ENCODE measurements at places on chromosomes 12 and 14.

- no peak for DNase-seq
These were observed 311.4 kb downstream of the BCL11B start for GRCh38 chr14:98960617-98961013.

DNA sequence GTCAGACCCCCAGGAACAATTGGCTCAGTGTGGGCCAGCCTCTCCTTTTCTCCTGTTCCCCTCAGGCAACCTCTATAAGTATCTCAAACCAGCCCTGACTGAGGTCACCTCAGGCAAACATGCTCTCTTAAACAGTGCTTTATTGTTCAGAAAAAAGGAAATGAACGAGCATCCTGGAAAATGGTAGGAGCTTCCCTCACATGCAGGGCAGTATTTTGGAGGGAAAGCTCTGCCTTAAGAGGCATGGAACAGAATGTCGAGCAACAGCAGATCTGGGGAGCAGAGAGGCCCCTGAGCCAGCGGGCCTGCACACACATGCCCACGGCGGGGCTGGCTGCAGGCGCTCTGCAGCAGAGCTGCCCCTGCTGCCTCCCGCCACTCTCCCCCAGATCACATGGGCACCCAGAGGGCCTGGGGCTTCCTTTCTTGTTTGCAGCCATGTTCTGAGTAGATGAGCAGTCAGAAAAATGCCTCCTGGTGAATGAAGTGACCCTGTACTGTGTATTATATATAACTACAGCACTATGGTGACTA is 42.0 kb downstream of the MOK start:
- peak; percentile 54 for DNase-seq

DNA sequence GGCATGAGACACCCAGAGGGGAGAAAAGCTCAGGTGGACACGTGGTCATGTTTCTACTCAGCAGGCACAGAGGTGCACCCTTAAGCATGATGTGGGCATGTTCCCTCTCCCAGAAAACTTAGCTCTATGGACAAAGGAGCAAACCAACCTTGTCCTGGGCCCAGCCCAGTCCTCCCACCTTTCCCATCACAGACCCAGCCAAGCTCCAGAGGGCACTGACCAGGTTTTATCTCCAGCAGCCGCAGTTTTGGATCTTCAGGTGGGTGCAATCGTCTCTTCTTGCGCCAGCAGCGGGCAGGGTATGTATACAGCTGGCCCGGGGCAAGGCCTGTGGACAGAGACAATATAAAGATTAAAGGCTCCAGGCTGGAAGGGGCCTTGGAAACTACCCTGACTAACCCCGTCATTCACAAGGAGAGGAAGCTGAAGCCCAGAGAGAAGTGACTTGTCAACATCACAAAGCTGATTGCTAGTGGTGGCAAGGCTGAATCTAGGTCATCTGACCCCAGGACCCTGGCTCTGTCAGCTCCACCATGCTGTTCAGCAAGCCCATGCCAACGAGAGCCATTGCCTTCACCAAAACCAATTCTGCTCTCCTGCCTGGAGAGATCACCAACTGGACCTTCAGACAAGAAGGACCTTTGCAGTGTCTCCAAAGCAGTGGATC is 140.7 kb downstream of the DPF3 start:
- no peak for DNase-seq

- peak; percentile 69 for DNase-seq
These were observed 373.6 kb downstream of the EMP1 start for GRCh38 chr12:13570005-13570694.

DNA sequence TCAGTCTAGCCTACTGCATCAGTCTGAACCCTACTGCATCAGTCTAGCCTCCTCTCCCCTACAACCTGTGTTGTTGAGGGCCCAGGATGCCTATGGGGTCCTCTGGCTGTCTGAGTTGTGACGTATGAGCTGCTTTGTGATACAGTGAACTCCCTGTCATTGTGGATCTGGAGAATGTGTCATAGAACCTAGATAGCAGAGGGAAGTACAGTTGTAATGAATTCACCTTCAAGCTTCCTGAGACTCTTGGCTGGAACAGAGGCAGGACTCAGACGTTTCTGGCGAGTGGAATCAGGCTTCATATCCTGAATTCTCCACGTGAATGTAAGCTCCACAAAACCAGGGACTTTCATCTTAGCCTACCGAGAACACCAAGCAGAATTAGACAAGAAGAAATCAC is 17.0 kb downstream of the TBK1 start:
- no peak for DNase-seq

DNA sequence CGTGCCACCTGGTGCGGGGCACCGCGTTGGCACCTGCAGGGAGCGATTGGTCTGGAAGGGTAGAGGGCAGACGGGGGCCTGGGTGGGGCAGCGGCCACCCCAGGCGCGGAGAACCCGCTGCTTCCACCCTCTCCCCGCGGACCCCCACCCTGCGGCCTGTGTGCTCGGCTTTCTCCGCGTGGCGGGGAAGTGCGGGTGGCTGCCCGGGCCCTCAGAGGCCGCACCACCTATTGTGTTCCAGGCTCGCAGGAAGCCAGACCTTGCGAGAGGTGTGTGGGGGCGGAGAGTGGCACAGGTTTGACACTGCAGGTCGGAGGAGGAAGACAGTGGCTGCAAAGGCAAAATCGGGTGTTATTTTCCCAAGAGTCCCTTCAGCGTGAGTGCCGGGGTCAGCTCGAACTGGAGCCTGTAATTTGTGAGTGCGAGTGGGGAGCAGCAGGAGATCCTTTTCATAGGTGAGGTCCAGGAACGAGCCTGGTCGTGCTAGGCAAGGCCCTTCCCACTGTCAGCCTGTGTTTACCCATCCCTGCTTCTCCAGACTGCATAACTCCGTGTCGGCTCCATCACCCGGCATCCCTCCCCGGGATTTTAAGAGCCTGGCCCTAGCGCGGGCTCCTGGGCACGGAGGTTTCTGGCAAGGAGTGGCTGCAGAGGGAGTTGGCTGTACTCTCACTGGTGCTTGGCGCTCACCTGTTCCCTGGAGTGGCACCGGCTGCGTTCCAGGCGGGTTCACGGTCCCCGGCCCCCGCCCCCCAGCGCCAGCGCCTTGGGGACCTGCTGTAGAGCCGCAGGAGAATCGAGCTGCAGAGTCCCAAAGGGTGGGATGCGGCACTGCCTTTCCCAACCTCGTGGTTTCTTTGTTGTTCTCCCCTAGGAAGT is 935 bp downstream of the TBC1D30 start:
- no peak for DNase-seq

DNA sequence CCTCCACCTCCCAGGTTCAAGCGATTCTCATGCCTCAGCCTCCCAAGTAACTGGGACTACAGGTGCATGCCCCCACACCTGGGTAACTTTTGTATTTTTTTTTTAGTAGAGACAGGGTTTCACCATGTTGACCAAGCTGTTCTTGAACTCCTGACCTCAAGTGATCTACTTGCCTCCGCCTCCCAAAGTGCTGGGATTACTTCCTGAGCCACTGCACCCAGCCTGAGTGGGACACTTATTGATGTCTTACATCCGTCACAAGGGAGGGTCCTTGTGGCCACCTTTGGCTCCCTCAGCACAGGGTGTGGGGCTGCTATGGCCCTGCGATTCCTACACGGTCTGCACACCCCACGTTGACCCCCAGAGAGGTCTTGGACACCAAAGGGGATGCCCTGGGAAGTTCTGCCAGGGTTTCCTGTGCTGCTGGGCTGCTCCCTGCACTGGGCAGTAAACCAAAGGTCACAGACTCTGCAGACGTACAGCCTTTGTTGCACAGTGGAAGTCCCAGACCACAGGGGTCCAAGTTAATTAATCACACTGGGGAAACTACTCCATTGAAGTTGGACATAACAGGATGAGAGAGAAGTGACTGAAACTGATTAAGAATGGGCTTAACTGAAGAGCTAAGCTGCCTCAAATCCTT is 95.7 kb downstream of the SAMD4A start:
- no peak for DNase-seq

DNA sequence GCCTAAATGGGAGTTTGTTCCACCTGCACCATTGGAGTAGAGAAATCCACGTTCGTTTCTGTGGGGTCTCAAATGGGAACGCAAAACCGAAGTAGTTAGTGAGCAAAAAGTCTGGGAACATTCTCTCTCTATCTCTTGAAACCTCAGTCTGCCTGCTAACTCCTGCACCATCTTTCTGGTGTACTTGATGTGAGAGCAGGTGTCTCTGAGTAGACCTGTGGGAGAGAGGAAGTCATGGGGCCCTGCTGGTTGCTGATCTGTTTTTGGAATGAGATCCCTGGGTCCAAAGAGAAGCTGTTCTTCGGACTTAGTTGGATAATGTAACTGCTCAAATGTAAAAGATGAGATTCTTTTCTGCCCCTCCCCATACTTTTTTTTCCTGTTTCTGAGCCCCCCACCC is 57.3 kb downstream of the MAX start:
- DNase-seq: no peak

GRCh38 chr12:15278816-15279658 is 43.3 kb upstream of the PTPRO start:
- peak; percentile 95 for DNase-seq

DNA sequence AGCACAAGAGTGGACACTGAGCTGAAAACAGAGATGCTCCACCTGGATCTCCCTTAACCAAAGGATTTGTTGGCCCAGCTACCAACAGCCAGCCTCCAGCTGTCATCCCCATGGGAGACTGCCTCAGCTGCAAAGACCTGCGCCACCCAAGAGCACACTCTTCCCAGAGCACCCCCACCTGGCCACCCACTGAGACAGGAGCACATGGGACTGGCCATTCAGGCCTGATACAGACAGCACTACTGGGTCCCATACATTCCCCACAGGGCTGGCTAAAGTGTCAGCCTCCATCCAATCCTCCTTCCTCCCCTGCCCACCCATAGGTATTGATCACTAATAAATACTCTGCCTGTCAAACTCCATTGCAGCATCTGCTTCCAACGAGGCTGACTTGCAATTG is 241.5 kb downstream of the BCL11B start:
- DNase-seq: no peak

GRCh38 chr14:34211732-34212131 is 250.3 kb downstream of the SPTSSA start:
- no peak for DNase-seq

DNA sequence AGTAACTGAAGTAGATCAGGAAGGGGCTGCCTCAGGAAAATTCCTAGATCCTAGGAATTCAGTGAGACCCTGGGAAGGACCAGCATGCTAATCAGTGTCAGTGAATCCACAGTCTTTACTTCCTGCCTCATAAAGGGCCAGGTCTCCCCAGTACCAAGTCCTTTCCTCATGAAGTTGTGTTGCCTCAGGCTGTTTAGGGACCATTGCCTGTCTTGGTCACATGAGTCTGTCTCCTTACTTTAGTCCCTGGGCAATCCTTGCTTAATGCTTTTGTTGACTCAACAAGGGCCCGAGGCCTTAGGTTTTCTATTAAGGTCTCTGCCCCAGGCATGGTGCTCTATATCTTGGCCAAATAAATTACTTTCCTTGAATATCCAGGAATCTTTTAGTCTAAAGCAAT is 16.1 kb upstream of the ATF1 start:
- DNase-seq: no peak

GRCh38 chr12:53758081-53758729 is 6.4 kb upstream of the CISTR start:
- no peak for DNase-seq

DNA sequence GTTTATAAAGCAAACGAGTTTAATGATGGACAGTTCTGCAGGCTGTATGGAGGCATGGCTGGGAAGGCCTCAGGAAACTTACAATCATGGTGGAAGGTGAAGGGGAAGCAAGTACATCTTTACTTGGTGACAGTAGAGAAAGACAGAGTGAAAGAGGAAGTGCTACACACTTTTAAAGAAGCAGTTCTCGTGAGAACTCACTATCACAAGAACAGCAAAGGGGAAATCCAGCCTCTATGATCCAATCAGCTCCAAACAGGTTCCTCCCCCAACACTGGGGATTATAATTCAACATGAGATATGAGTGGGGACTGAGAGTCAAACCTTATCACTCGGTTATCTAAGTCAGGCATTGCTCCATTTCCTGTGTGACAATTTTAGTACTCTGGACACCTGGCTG is 189.9 kb upstream of the CNTN1 start:
- DNase-seq: no peak

- peak; percentile 73 for DNase-seq
These were observed 42.9 kb downstream of the FLRT2 start for GRCh38 chr14:85572845-85573244.

GRCh38 chr14:26974965-26975364 is 377.1 kb upstream of the NOVA1 start:
- no peak for DNase-seq

GRCh38 chr14:71319666-71320065 is 412.4 kb downstream of the PCNX1 start:
- DNase-seq: no peak

DNA sequence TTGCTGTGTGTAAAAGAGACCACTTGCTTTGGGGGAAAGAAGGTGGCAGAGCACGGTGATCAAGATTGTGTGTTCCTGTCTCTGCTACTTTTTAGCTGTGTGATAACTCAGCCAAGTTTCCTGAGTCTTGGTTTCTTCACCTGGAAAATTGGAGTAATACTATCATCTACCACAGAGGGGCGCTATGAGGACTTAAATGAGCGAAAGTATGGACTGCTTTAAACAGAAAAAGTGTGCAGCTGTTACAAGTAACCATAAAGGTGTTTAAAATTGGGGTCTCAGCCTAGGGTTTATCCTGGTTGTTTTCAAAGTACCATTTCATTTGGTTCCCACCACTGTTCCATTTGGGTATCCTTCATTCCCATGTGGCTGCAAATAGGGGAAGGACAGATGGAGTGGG is 65.9 kb upstream of the WSCD2 start:
- peak; percentile 33 for DNase-seq

DNA sequence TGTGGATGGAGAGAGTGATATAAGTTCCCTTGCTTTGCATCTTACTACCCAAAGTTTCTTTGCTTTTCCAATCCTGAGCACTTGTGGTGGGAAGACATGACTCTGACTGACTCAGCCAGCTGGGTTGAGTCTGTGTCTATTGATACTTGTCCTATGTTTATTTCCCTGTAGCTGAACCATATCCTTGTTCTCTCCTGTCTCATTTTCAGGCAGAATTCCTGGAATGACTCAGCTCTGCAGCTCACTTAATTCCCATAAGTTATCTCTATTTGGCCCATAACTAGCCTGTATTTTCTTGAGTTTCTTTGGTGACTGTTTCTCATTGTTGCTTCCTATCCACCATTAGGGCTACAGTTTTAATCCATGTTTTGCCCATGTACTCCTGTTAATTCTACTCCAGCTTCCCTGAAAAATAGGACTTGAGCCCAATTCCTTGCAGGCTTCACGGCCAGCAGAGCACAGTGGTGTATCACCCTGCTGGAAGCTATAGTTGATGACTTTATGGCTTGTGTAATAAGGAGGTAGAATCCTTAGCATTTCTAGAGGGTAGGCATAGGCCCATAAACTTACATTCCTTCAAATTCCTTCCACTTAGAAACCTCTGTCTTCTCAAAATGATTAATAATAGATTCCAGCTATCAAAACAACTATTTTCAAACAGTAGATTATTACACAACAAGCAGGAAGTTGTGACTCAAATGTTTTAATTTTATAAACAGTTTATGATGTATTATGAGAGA is 183.1 kb downstream of the TMTC3 start:
- DNase-seq: peak; percentile 77

GRCh38 chr12:113468365-113469223 is 3.1 kb downstream of the LHX5 start:
- DNase-seq: no peak

Measured in MCF 10A (cell line).